Placental pericyte (primary cell): ENCODE measurements at places on chromosomes 4 and X. TPM values are rescaled to one million over a fixed set of nuclear protein-coding genes. Genes with fewer than 3 reads are reported as not detected.

CHST7 gene
- total RNA-seq, result 2.2 and 21.0 TPM in 2 replicates

HSFX1 gene
- 0.29 and 0.88 TPM in 2 replicates for total RNA-seq

SLC25A4 gene
- 7.7 and 13.3 TPM in 2 replicates for total RNA-seq

MAGEE1 gene
- total RNA-seq, result under 0.01 and 0.29 TPM in 2 replicates

TXK gene
- total RNA-seq, result 0.29 TPM in 1 of 2 replicates, not detected in the other

MAGEB17 gene
- total RNA-seq, result not detected in 2 replicates

SASH3 gene
- not detected in 2 replicates for total RNA-seq

GPRASP2 gene
- total RNA-seq, result 5.9 and 10.7 TPM in 2 replicates

GAGE12E gene
- total RNA-seq, result not detected in 2 replicates

ARHGEF38 gene
- total RNA-seq, result not detected in 2 replicates

CLCN5 gene
- total RNA-seq, result 17.0 and 17.1 TPM in 2 replicates

INTU gene
- 2.6 and 7.3 TPM in 2 replicates for total RNA-seq

S100P gene
- total RNA-seq, result not detected in 2 replicates

AFM gene
- total RNA-seq, result not detected in 2 replicates

KCTD8 gene
- total RNA-seq, result 0.43 TPM in 1 of 2 replicates, not detected in the other

SEL1L3 gene
- 27.1 and 32.2 TPM in 2 replicates for total RNA-seq

HNRNPH2 gene
- 50.5 and 58.6 TPM in 2 replicates for total RNA-seq

FRG2 gene
- not detected in 2 replicates for total RNA-seq

CSN1S1 gene
- not detected in 2 replicates for total RNA-seq

CLIC2 gene
- 0.22 and 1.3 TPM in 2 replicates for total RNA-seq

KLHL13 gene
- 0.14 TPM in 1 of 2 replicates, not detected in the other for total RNA-seq

FGFR3 gene
- total RNA-seq, result 0.29 and 0.44 TPM in 2 replicates

PCSK1N gene
- total RNA-seq, result not detected in 2 replicates

SORCS2 gene
- 0.14 and 0.22 TPM in 2 replicates for total RNA-seq

HSD17B11 gene
- 57.3 and 59.7 TPM in 2 replicates for total RNA-seq

CT83 gene
- not detected in 2 replicates for total RNA-seq

ZNF157 gene
- under 0.01 TPM in 1 of 2 replicates, not detected in the other for total RNA-seq

ATG4A gene
- total RNA-seq, result 6.6 and 15.2 TPM in 2 replicates

GLUD2 gene
- total RNA-seq, result 1.1 and 1.7 TPM in 2 replicates

TMSB15C gene
- 0.22 and 1.1 TPM in 2 replicates for total RNA-seq

ZRSR2 gene
- 2.6 and 2.9 TPM in 2 replicates for total RNA-seq

FAM47E gene
- total RNA-seq, result not detected in 2 replicates

HGFAC gene
- total RNA-seq, result not detected in 2 replicates

SNCA gene
- 4.9 and 7.9 TPM in 2 replicates for total RNA-seq

LRAT gene
- not detected in 2 replicates for total RNA-seq

PDS5A gene
- total RNA-seq, result 58.0 and 79.9 TPM in 2 replicates

PAK3 gene
- 2.2 and 3.6 TPM in 2 replicates for total RNA-seq

DDX60 gene
- 14.2 and 19.3 TPM in 2 replicates for total RNA-seq

SLC7A11 gene
- total RNA-seq, result 45.4 and 101 TPM in 2 replicates

KLF8 gene
- 2.6 TPM in 1 of 2 replicates, not detected in the other for total RNA-seq

NOX1 gene
- total RNA-seq, result 0.22 TPM in 1 of 2 replicates, not detected in the other

SPCS3 gene
- 255 and 286 TPM in 2 replicates for total RNA-seq

ABCG2 gene
- total RNA-seq, result 17.8 and 52.5 TPM in 2 replicates

LRPAP1 gene
- total RNA-seq, result 64.6 and 136 TPM in 2 replicates

TBX22 gene
- total RNA-seq, result not detected in 2 replicates

PAGE2B gene
- total RNA-seq, result not detected in 2 replicates

RASSF6 gene
- total RNA-seq, result 0.14 TPM in 1 of 2 replicates, not detected in the other

XPNPEP2 gene
- 0.22 TPM in 1 of 2 replicates, not detected in the other for total RNA-seq

CCDC110 gene
- total RNA-seq, result 0.29 and 0.44 TPM in 2 replicates

ZFP92 gene
- under 0.01 and 0.44 TPM in 2 replicates for total RNA-seq

PRICKLE3 gene
- 5.0 and 6.3 TPM in 2 replicates for total RNA-seq

CXorf49 gene
- not detected in 2 replicates for total RNA-seq

TMPRSS11D gene
- total RNA-seq, result not detected in 2 replicates

SLC49A3 gene
- 5.5 and 15.9 TPM in 2 replicates for total RNA-seq

MAGEA12 gene
- total RNA-seq, result not detected in 2 replicates

DGKK gene
- not detected in 2 replicates for total RNA-seq
